ENCODE measurements at places on chromosomes 3 and 15.

- no peak for DNase-seq
Measured at GRCh38 chr15:100765467-100766241, 114.0 kb upstream of the ALDH1A3 start.

GRCh38 chr15:93359425-93360131, 270.6 kb upstream of the RGMA start:
- DNase-seq: peak; percentile 13

GRCh38 chr15:63107895-63108546, 13.6 kb upstream of the LACTB start:
- DNase-seq: no peak

- DNase-seq: no peak
Measured at GRCh38 chr15:41116962-41117252, 827 bp upstream of the INO80 start.

- DNase-seq: no peak
Measured at GRCh38 chr3:193174140-193174539, 66.9 kb upstream of the PLAAT1 start.

DNA sequence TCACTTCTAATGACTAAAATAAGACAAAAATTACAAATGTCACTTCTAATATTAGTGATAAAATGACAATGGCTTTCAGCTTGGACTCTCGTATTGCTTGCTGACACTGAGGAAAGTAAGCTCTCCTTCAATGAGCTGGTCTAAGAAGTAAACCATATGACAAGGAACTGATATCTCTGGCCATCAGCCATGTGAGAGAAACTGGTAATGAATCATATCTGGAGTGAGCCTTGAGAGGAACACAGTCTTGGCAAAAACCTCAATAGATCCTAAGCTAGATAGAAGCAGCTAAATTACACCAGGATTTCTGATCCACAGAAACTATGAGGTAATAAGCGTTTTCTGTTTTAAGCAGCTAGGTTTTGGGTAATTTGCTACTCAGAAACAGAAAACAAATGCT, 1575.1 kb downstream of the OTOL1 start:
- DNase-seq: no peak

DNA sequence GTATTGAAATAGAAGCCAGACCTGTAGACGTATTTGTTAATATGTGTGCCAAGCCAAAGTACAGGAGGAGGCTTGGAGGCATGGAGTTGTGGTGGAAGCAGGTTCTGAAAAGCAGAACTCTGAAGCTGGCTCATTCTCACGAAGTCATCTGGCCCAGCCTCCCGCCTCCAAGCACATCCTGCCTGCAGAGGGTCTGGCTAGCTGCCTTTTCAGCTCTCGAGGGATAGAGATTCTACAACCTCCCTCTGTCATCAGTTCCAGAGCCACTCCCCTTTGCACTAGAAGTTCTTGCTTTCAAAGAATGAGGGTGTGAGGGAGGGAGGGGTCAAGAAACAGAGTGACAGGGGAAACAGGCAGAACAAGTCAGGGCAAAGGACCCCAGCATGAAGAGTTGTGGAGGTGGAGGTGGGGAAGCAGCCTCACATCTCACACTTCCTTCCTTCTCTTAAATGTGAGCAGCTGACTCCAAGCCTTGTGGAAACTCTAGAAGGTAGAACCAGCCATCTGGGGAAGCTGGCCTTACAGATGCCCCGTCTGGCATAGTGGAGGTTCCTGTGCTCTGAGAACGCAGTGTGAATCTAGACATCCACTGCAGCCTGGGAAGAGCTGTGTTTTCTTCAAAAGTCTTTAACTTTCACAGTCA, 95.3 kb downstream of the SLC49A4 start:
- DNase-seq: no peak

GRCh38 chr3:137174514-137174913, 216.7 kb downstream of the IL20RB start:
- DNase-seq: no peak

GRCh38 chr3:17329927-17330326, 412.5 kb downstream of the TBC1D5 start:
- DNase-seq: no peak

DNA sequence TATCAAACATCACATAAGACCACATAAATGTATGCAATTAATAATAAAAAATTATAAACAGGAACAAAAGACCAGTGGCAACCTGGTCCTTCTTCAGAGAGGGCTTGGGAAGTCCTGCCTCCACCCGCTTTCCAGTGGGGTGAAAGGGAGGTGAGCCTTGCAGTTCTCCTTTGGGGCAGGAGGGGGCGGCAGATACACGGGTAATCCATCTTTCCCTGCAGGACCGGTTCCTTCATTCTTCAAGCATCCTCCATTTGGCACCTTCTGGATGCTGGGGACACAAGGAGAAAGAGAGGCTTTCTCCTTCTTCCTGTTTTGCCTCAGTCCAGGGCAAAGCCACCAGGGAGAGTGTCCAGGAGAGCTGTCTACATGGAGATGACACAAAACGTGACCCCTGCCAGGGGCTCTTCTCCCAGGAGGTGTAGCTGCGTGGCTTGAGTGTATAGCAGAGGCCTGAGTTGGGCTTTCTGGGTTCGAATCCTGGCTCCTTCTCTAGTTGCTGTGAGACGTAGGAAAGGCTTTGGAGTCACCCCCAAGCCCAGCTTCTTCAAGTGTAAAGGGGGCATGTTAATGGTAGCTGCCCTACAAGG, 23.2 kb downstream of the RPLP1 start:
- no peak for DNase-seq

GRCh38 chr3:126960604-126960995, 22.3 kb upstream of the PLXNA1 start:
- DNase-seq: no peak

DNA sequence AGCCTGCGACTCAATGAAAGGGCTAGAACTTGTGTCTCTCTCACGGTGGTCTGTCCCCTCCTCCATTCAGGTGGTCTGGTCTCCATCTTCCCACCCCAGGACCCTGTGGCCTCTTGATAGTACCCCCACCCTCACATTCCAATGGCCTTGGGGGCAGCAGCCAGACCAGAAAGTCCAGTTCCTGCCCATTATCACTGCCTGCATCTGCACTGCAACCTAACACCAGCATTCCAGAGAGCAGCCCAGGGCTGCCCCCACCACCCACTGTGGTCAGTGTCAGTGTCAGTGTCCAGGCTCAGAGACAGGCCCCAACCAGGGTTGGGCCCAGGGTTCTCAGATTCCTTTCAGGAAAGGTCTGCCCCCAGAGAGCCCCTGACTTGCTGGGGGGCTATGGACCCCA, 12.6 kb downstream of the IGDCC3 start:
- DNase-seq: no peak

DNA sequence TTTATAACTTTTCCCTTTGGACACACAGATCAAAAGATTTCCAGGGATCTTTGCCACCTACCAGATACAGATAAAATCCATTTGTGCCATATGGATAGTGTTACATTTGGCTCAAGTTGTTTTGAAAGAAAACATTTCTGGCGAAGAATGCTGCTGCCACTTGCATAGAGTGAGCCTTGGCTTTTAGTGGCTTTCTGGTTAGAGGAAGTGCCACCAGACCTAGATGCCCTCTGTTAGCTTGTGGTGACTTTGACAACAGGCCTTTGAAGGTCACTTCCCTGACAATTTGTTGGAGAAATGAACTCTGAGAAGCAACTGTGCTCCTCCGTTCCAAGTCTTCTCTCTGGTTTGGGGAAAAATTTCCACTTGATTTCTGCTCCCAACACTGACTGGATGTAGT, 158.0 kb downstream of the CHST2 start:
- DNase-seq: no peak

DNA sequence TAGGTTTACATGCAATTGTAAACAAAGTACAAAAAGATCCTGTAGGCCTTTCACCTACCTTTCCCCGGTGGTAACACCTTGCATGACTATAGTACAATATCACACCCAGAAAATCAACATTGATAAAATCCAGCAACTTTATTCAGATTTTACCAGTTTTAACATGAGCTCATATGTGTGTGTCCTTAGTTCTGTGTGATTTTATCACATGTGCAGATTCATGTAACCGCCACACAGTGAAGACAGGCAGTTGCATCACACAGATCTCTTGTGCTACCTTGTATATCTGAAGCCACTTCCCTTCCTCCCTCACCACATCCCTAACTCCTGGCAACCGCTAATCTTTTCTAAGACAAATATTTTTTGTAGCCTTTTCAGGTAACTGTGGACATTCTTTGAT, 183.5 kb upstream of the C2CD4B start:
- no peak for DNase-seq

DNA sequence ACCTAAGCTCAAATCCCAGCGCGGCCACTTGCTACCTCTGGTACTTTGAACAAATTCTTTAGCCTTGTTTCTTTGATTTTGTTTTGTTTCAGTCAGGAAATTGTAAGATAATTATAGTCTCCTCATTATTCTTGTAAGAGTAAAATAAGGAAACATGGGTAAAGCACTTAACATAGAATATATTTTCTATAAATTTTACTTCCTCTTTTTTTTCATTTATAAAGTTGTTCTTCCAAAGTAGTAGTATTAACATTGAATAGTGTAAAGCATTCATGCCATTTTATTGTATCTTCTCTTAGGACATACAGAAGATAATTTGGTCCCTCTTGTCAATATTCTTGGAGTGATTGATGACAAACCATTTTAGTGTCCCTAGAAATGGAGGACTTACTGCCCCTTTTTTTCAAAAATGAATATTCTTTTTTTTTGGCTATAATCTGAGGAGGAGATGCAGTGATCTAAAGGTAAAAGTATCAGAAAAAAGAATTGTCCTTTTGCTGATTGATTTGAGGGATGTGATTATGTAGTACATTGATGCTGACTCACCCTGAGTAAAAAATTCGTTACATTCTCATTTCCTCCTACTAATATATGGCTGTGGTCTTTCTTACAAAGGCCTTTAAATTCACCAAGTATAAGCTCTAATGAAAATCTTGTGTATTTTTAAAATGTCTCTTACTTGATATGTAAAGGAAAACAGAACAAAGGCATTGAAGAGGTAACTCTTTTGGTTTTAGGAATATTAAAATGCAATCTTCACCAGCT, 51.0 kb downstream of the ALCAM start:
- DNase-seq: no peak

- no peak for DNase-seq
Measured at GRCh38 chr15:90360746-90361145, 8.7 kb downstream of the ZNF774 start.
